Left forelimb (tissue), 1 donor: ENCODE measurements at places on chromosomes 6 and 20.

DNA sequence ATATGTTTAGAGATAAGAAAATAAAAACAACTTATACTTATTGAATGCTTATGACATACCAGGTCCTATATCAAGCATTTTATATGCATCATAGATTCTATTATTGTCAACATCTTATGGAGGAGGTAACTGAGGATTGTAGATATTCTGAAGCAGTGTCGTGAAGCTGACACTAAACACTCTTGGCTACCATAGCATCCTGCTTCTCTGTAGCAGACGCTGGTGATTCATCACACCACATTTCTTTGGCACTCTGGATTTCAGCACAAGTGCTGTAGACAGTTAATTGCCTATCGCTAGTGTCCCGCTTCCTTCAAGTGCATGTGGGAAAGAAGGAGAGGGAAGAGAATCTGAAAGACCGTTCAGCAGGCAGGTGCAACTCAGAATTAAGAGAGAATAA lies 317.1 kb downstream of the PLCB1 start:
- no peak for DNase-seq

DNA sequence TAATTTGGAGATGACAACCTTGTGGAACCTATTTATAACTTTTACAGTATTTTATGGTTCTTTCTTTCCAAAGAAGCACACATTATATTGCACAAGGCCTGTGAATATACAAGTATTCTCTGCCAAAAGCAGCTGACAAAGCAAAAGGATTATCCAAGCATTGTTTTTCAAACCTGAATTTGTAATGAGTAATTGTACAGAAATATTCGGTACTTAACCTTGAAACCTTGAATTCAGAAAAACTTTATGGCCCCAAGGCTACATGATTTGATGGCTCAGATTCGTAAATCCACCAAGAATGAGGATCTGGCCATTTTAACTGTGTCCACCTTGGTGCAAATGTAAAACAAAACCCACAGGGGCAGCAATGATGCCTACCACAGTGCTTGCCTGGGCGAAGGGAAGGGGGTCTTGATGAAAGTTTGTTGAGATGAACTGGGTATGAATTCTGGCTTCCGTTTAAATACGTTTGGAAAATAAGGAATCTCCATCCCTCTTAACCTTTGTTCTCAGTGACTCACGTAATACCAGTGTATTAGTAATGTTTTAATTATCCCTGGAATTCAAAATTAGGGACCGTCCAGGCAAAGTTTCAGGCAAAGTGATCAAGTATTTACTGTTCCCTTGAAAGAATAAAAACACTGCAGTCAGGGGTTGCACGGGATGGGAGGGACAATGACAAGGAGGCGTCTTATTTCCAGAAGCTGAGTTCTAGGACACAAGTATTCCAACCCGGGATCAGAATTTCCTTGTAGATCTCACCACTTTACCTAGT lies 2.7 kb upstream of the RBM24 start:
- DNase-seq = no peak

GRCh38 chr6:30322527-30323501 lies 3.9 kb upstream of the TRIM39 start:
- DNase-seq = no peak

GRCh38 chr6:36829919-36830544 lies 9.2 kb downstream of the CPNE5 start:
- DNase-seq = peak; percentile 79

DNA sequence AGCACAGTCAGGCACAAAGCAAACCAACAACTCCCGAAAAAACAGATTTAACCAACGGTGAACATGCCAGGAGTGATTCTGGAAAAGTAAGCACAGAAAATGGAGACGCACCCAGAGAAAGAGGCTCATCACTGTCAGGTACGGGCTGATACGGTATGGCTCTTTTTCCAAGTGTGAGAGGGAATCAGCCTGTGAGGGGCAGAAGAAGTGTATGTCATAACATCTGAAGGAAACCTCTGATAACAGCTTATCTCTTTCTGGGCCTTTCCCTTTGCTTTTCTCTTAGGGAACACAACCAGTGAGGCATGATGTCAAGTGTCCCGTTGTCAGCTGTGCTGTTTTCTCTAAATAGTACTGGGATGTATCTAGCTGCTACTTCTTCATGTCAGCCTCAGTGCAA lies 32.1 kb downstream of the ARFGEF2 start:
- DNase-seq = no peak

DNA sequence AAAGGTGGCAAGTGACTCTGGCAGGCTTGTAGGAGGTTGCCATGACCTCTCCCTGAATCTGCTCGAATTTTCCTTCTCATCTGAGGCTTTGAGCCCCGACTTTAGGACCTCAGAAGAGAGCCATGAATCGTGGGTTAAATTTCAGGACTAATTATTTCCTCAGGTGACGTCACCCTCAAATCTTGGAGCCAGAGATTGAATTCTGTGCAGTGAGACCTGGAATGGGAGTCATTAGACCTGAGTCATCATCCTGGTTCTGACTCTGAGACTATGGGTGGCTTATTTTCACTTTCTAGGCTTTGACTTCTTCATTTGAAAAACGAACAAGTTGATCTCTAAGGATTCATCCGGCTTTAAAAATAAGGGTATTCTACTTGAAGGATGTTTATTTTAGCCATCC lies 48.5 kb upstream of the PDYN start:
- no peak for DNase-seq

DNA sequence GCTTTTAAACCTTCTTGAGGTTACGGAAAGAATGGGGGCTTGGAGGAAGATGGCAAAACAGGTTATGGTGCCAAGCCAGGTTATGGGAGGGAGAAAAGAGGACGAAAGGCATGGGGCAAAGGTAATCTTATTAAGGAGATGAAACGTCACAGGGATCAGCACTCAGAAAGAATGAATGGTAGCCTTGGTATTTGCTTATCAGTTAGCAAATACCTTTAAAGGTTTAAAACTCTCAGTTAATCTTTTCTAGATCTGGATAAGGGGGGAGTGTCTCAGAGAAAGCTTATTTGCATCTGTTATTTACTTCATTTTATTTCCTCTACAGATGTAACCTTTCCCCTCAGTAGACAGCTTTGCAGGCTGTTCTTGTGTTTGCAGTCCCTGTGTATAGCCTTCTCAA lies 55.5 kb upstream of the EEF1E1 start:
- no peak for DNase-seq

DNA sequence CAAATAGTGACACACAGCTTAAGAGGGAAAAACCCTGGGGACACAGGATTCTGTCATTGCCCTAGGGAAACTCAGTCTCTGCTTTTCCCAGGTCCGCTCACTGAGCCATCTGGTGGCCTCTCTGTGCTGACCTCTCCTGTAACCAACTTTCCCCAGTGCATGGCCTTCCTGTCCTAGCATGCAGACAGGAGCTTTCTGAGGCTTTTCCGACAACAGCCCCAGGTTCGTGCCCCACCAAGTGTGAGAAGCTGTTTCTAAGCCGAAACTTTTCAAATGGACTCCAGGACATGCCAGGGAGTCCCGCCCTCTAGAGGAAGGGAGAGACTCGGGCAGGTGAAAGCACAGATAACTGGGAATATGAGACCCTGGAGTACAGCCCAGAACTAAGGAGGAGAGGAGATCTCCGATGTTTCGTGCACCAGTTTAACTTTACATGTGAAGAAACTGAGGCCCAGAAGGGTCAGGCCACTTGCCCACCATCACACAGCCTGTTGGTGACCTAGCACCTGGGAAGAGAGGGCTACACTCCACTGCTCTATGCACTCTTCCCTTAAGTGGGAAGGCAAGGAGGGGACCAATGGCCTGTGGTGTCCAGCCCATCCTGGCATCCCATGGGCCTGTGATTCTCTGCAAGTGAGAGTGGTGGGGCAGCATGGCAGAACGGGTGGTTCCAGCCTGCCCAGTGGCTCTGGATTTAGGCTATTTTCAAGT lies 46.2 kb downstream of the RPP40 start:
- DNase-seq = no peak

GRCh38 chr6:153140299-153140698 lies 9.2 kb upstream of the RGS17 start:
- DNase-seq = no peak

DNA sequence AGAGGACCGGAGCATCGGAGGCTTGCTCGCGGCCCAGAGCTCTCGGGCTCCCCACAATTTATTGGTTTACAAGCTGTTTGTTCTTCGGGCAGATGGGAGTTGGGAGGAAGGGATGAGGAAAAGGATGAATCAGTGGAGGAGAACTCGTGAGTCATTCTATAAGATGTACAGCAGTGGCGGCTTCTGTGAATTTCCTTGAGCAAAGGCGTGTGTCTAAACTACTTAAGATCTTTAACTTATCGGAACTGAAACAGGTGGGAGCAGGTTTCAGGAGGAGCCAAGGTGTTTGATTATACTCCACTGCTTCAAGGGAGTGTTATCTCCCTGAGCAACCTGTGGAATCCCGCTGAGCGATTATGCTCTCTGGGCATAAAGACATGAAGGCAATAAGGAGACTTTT lies 50.5 kb upstream of the IBTK start:
- DNase-seq = no peak

- DNase-seq = peak; percentile 81
These were observed 155.1 kb upstream of the MLIP start for GRCh38 chr6:53956068-53956711.

GRCh38 chr20:5127204-5127858 lies 523 bp downstream of the CDS2 start:
- DNase-seq = peak; percentile 71

DNA sequence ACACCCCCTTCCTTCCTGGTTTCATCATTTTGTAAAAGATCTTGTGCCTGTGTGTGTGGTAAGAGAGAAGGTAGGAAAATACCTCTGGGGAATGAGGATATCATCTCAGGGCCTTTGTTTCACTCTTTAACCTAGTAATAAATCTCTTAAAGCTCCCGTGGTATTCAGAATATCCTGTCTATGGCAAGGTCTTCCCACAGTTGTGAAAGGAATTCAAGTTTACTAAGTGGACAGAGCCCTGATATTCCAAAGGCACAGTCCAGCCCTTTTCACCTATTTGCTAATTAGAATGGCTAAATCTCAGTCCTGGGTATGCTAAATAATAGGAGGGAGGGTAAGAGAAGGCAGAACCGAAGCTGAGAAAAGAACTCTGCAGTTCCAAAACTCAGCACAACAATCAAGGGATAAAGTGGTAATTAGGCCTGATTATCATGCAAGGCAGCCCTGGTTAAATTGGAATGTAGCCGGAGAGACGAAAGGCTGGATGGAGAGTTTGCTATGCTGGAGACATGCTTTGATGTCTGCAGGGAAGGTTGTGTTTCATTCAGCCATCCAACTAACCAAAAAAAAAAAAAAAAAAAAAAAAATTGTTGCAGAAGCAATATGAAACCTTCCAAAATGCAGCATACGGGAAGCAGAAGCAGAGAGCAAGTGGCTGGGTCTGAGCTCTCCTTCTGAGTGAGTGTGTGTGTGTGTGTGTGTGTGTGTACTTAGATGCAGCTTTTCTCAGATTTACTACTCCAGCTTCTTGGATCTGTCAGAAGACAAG lies 28.5 kb upstream of the PIM1 start:
- DNase-seq = no peak

DNA sequence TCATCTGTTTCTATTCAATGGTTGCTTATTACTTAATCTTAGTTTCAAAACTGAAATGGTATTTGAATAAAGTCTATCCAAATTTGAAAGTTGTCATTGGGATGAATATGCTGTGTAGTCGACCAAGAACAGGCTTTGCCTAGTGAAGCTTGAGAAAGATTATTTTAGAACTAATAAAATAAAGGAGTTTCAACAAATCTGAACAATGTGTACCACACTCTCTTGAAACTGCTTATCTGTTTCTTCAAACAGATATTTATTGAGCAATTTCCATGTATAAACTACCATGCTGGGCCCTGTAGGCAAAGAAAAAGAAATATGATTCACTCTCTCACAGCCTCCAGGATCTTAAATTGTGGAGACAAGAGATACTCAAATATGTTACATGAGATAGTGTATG lies 174.4 kb downstream of the OGFRL1 start:
- DNase-seq = no peak

- no peak for DNase-seq
These were observed 26.1 kb downstream of the DUSP22 start for GRCh38 chr6:318243-318890.

- DNase-seq = no peak
These were observed 469.5 kb upstream of the NRSN1 start for GRCh38 chr6:23656255-23657194.

DNA sequence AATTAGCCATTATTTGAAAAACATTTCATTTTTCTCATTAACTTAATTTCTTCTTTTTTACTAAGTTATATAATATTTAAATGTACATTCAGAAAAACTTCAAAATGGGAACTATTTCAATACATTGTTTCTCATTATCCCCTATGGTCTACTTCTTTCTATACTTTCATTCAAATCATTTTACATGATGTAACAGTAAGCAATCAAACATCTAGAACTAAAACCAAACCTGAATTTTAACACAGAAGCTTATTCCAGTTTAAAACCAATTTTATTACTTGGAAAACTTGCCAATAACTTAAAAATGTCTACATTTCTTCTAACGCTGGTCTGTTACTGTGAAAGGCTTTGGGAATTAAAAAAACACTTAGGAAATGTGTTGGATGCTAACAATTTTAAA lies 4.6 kb upstream of the PRR18 start:
- no peak for DNase-seq

- DNase-seq = peak; percentile 73
These were observed 496 bp downstream of the GRM4 start for GRCh38 chr6:34145161-34146020.

DNA sequence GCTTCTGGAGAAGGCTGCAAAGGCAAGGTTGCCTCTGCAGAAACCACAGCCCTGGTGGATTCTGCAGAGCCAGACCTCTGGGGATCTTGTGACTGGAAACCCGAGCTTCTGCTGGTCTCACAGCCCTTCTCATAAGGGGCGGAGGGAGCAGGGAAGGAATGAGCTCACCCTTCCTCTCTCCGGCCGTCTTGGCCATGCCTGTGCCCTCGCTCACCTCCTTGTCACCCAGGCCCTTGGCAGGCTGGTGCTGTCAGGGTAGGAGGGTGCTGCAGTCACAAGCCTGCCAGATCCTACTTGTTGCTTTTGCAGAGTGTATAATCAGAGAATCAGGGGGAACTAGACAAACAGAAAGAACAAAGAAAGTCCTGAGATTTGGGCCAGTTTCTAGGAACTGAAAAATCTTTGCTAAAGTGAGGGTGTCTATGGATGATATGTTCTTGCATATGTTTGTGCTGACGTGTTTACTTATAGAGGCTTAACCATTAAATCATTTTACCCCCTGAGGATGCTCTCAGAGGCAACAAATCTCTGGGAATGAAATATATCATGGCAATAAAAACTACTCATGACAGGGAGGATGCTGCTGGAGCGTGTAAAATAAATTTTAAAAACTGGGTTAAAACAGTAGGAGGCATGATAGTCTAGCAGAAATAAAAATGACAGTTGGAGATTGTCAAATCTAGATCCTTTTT lies 244.9 kb upstream of the SOX4 start:
- DNase-seq = no peak
